ENCODE measurements at places on chromosomes 16 and 17.
A peak's percentile ranks its signal among the peaks of the same experiment; 100 is the strongest.

- peak; percentile 24 for DNase-seq
Measured at GRCh38 chr16:24729951-24730815, 732 bp downstream of the TNRC6A start.

DNA sequence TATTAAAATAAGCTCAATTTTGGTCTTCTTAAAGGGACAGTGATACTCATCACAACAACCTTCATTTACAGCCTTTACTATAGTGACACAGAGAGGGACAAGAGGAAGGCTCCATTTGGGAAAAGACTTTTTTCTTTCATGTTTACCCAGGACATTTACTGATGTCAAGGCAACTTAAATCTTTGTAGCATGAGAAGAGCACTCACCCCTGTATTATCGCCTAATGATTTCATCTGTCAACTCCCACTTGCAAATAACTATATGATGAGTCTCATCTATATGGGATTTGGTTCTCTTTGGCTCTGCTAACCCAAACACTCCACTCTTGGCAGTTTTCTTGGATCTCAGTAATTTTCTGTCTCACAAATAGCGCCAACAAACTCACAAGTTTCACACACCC lies 24.1 kb downstream of the BLMH start:
- DNase-seq, result no peak

DNA sequence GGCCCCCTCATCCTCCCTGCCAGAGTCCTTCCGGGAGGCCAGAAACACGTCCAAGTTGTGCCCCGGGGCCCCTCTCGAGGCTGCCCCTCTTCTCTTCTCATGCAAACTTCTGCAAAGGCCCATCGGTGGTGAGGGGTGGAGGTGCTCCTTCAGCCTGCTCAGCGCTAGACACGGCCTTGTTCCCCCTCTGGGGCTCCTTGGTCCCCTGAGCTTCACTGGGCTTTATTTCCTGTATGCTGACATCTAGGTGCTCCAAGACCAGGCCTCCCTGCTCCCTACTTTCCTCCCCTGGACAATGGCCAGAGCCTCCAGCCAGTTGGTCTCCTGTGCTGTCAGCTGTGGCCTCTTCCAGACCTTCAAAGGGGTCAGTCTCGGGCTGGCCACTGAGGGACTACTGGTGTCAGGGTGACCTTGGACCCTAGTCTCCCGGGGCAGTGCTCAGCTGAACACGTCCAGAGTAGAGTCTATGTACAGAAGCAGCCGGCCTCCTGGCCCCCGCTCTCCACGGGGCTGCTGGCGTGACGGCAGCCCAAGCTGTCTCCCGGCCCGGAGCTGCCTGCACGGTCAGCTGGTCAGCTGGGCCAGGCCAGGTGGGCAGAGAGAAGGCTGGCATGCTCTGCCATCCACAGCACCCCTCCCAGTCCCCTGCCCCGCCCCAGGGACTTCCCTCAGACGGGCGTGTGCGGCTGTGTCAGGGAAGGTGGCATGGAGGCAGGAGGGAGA lies 1.7 kb upstream of the PRR35 start:
- DNase-seq, result no peak

- DNase-seq, result no peak
Measured at GRCh38 chr16:19175492-19176262, 7.6 kb downstream of the SYT17 start.

- DNase-seq, result no peak
Measured at GRCh38 chr16:66481943-66482390, 54.9 kb downstream of the BEAN1 start.

DNA sequence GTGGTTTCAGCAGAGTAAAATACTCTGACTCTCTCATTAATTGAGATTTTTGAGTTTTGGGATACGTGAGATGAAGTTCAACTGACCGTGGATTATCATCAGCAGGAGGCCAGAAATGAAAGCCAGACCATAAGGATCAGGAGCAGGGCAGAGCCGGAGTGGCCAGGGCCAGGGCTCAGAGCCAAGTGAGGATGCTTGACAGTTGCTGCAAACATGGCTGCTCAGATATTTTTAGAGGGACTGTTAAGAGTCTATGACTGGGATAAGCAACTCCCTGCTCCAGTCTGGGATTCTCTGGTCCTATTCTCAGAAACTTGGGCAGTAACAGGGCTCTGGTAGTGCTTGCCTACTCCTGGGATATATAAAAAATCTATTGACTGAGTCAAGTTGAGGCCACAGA lies 17.6 kb upstream of the CDH13 start:
- DNase-seq, result no peak

- no peak for DNase-seq
Measured at GRCh38 chr17:50793007-50793406, 25.7 kb upstream of the ANKRD40CL start.

GRCh38 chr17:39706921-39707337 lies 7.1 kb downstream of the ERBB2 start:
- DNase-seq, result no peak

- no peak for DNase-seq
Measured at GRCh38 chr17:6711081-6711674, 2.0 kb downstream of the SLC13A5 start.

- no peak for DNase-seq
Measured at GRCh38 chr17:80937462-80938381, 53.9 kb upstream of the CHMP6 start.

DNA sequence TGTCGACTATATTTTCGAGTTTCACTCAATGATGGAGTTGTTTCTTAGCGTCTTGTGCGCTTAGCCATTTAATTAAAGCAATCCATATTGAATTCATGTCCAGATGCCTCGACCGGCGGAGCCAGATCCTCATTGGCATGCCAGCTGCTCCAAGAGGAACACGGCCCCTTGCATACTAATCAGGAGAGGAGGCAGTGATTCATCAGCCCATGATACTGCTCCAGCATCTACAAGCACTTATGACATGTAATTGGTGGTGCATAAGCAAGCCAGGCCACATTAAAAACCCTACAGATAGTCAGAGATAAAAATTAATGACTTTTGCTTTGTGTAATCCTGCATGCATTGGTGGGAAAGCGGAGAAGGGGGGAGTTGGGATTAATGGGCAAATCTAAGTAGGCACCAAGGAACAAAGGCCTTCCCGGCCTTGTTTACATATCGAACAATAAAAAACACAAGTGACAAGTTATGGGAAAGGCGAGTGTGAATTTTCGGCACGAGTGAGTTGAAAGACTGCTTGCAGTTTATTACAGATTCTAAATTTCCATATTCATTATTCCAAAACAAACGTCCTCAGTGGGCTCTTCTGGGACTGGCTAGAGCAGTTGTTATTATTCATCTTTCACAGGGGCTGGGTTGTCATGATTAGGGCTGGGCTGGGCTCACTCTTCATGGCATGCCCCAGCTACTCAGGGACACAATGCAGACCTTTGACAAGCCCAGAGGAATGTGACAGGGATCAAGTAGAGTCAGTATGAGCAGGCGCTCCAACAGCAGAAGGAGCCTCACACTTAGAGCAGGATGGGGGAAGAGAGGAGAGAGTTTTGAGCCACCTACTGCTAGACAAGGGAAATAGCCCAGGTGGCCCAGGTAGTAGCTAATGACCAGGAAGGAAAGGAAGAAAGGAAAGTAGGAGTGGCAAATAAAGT lies 281.7 kb upstream of the ZFHX3 start:
- no peak for DNase-seq

DNA sequence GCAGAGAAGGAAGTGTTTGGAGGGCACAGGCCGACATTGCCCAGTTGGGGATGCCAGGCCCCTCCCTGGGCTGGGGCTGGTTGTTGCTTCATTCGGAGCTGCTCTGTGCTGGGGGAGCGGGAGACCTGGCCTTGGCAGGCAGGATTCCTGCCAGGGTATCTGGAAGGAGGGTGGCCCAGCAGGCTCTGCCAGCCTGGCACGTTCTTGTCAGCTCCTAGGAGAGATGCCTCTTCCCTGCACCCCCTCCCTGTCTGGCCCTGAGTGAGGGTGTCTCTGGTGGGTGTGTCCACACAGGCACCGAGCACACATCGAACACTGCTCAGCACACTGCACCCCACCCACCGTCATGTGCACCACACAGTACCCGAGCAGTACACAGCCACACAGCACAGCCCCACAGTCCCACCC lies 35.2 kb downstream of the ARHGAP23 start:
- no peak for DNase-seq

GRCh38 chr17:6669479-6670212 lies 18.1 kb downstream of the C17orf100 start:
- DNase-seq, result no peak

GRCh38 chr16:69396187-69397061 lies 10.6 kb upstream of the TERF2 start:
- peak; percentile 30 for DNase-seq

GRCh38 chr17:67666028-67666427 lies 51.7 kb upstream of the NOL11 start:
- no peak for DNase-seq

DNA sequence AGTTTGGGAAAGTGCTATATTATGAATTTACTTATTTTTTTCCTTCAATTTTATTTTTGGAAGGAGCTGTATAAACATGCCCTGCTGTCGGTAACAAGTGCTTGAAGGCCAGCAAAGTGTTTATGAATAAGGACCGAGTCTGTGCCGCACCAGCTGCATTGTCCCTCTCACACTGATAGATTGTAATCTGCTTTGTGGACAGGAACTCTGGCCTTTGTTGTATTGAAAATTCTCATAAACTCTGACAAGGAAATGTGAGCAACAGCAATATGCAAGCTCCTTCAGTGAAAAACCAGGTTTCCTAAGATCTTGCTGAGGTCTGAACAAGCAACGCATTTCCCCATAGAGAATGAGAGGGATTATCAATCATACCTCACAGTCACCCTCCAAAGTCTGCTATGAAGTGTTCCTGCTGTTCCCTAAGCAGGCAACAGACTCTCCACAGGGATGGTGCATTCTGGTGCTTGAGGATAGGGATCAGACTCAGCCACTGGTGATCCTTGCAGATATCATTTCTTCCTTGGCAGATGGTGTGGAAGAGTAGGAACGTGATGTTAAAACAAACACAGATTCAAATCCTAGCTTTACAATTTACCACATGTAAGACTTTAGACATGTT lies 109.6 kb downstream of the KCNJ2 start:
- DNase-seq, result no peak

DNA sequence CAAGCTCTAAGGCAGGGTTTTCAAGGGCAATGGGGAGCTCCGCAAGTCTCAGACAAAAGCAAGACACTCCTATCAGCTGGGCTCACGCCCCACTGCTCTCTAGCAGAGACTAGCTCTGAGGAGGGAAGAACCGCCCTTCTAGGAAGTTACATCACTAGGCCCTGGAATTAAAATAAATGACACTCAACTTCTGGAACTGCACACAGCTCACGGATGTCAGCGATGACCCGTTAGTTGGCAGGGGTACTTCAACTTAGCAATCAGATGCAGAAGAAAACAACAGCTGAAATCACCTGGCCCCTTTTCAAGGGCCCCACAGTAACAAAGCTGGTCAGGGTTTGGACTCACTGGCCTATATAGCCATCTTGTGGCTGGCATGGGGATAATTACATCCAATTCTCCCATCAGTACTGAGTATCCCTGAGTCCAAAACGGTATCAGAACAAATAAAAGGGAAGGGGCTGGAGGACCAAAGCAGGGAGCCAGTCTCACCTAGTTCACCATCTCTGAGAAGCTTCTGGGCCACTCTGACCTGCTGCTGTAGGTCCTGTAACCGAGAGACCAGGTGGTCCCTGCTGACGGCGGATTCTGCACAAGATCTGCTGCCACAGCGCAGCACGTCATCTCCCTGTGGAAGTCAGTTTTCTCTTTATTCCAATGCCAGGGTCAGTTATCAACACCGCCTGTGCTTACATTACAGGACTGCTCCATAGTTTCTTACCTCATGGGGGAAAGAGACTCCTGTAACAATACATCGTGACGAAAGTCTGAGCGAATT lies 22.2 kb downstream of the SERPINF1 start:
- DNase-seq, result no peak

DNA sequence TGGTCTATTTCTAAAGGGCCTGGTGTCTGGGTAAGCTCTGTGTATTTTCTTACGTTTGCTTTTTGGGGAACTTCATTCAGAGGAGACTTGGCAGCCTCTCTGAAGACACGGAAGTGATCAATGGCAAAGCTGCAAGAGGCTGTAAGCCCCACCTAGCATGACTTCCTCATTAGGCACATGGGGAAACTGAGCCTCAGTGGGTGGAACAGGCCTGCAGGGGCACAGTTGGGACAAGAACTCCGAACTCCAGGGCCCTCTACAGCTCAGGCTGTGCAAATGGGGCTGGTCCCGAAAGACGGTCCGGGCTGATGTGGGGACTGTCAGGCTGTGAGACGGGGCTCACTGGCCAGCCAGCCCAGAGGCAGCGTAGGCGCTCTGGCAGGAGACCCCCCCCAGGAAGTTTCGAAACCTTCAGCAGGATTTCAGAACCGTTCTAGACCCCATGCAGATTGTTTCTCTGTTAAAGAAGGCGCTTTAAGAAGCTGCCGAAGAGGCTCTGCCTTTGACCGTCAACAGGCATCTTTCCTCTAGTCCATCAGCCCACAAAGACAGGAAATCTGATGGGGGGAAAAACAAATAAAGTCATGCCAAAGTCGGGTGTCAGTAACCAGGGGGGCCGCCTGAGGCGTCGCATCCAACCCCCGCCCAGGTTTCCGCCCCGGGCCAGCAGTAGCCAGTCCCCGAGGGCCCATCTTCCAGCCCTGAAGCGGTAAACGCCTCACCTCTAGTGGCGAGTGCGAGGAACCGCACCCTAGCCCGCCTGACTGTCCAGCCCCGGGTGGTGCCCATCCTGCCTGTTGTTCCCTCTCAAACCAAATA lies 79.8 kb upstream of the TBC1D3K start:
- no peak for DNase-seq

DNA sequence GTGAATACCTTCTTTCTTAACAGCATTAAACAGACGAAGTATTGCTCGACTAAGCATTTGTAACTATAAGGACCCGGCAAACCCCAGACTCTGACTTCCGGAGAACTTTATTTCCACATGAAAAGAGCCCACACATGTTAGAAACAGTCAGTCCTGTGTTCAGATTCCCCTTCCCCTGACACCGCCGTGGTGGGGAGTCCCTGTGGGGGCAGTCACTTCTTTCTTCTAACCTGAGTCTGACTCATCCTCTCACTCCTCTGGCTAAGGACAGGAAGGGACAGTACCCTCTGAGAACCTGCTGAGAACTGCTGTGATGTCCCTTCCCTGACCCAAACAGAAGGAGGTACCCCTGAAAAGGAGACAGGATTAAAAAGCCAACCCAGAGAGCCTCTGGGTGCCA lies 165.1 kb downstream of the XYLT1 start:
- no peak for DNase-seq

- DNase-seq, result no peak
Measured at GRCh38 chr17:74604761-74605160, 12.7 kb upstream of the CD300LD start.

- DNase-seq, result no peak
Measured at GRCh38 chr17:8147141-8147804, 4.9 kb downstream of the PER1 start.

- DNase-seq, result no peak
Measured at GRCh38 chr17:48549914-48550501, 5.1 kb upstream of the HOXB2 start.

- no peak for DNase-seq
Measured at GRCh38 chr17:53150101-53150698, 672.5 kb upstream of the KIF2B start.

DNA sequence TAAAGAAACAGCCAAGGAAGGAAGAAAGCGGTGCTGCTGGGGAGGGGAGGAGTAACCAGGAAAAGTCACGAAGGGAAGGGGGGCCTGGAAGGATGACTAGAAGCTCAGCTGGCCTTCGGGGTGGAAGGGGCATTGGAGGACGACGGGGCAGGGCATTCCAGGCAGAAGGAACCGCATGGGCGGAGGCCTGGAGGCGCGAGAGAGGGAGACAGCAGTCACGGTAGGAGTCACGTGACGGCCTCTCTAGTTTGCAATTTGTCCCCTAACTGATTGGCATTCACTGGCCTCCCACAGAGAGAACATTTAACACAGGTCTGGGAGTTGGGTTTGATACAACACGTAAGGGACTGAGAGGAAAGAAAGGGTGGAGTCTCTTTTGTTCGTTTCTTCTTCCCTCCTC lies 63.9 kb downstream of the RTN4RL1 start:
- DNase-seq, result no peak

Measured in stimulated activated CD8-positive, alpha-beta memory T cell treated with anti-CD3 and anti-CD28 coated beads, Interleukin-15, amount 100 ng/mL, for 24 hours (primary cell).